ENCODE measurements at places on chromosomes 16 and 17.

DNA sequence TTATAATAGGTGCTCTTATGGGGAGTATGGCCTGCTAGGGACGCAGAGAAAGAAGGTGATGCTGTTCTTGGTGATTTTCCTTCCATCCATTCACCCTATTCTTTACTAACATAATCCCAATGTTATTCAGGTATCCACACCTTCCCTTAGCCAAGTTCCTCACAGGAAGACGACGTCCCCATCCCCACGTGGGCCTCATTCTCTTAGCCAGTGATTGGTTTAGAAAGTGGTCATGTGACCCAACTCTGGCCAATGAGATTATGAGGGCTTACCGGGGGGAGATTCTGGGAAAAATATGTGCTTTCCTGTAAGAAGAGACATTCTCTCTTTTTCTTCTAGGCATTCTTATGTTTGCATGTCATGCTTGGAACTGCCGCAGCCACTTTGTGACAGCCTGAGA lies 474.7 kb downstream of the HAPSTR1 start:
- DNase-seq, result no peak

- DNase-seq, result no peak
Measured at GRCh38 chr17:40648384-40648968, 858 bp upstream of the SMARCE1 start.

DNA sequence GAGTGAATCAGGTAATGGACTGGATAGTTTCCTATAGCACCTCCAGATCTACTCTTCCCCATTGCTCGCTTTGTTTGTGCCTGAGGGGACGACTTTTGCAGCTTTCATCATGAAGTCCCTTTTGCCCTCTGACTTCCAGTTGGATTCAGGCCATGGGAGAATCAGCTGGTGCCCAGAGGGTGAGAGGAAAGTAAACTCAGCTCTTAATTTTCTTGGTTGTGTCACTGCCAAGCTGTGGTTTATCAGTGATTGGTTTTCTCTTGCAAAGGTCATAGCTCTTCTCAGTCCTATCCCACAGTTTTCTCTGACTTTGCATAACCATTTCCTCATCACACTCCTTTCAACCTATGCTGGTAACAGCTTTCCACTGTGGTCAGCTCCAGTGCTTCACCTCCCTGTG lies 200.1 kb downstream of the KCNJ2 start:
- DNase-seq, result no peak

GRCh38 chr16:80599466-80599865 lies 58.7 kb downstream of the DYNLRB2 start:
- DNase-seq, result no peak

DNA sequence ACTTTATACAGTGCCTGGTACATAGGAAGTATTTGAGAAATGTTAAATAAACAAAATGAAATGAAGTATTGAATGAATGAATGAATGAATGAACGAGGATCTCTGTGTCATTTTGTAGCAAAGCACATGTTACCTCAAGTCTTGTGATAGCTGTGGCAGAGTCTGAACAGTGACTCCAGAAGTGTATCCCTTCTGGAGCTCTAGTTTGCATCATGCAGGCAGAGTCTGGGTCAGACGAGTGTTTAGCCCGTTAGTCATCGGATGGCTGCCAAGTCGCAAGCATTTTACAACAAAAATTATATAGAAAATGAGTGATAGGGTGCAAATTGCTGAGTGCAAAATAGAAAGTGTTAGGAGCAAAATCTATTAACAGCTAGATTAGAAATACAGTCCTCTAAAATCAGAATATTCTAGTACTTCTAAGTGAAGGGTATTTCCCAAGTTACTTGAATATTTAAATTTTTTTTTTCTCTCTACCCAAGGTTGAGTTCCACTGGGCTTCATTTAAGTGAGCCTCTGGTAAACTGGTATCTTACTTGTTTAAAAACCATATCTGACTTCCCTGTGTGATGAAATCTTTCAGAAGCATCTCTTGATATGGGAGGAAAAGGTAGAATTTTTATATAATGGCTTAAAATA lies 113.3 kb downstream of the FTO start:
- peak; percentile 81 for DNase-seq

GRCh38 chr16:51870296-51870854 lies 676.6 kb downstream of the TOX3 start:
- no peak for DNase-seq

DNA sequence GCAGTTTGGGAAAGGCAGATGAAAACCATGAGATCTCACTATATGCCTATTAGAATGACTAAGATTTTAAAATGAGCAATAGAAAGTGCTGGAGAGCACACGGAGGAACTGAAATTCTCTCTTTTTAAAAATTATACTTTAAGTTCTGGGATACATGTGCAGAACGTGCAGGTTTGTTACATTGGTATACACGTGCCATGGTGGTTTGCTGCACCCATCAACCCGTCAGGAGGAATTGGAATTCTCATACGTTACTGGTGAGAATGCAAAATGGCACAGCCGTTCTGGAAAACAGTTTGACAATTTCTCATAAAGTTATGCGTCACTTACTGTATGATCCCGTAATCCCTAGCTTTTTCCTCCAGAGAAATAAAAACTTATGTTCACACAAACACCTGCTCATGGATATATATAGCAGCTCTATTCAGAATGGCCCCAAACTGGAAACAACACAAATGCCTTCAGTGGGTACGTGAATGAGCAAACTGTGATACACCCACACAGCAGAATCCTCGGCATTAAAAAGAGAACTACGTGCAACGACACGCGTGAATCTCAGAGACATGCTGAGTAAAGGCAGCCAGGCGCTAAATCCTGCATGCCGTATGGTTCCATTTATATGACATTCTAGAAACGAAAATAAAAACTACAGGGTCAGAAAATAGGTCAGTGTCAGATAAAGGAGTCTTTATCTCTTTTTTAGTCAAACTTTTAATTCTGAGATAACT lies 11.8 kb downstream of the PIK3R6 start:
- DNase-seq, result no peak

GRCh38 chr16:69114346-69114975 lies 9.0 kb downstream of the HAS3 start:
- DNase-seq, result no peak

All from RCC 7860 (cell line).